ENCODE measurements at places on chromosomes 5 and 9.
A peak's percentile ranks its signal among the peaks of the same experiment; 100 is the strongest.

- no peak for DNase-seq
These were observed 4.5 kb downstream of the CAMSAP1 start for GRCh38 chr9:135902655-135903357.

GRCh38 chr9:127451858-127452656, 747 bp downstream of the LRSAM1 start:
- DNase-seq = peak; percentile 60

- peak; percentile 69 for DNase-seq
These were observed 198.4 kb upstream of the NR3C1 start for GRCh38 chr5:143601917-143602333.

GRCh38 chr9:98234245-98234825, 21.1 kb downstream of the TBC1D2 start:
- no peak for DNase-seq

DNA sequence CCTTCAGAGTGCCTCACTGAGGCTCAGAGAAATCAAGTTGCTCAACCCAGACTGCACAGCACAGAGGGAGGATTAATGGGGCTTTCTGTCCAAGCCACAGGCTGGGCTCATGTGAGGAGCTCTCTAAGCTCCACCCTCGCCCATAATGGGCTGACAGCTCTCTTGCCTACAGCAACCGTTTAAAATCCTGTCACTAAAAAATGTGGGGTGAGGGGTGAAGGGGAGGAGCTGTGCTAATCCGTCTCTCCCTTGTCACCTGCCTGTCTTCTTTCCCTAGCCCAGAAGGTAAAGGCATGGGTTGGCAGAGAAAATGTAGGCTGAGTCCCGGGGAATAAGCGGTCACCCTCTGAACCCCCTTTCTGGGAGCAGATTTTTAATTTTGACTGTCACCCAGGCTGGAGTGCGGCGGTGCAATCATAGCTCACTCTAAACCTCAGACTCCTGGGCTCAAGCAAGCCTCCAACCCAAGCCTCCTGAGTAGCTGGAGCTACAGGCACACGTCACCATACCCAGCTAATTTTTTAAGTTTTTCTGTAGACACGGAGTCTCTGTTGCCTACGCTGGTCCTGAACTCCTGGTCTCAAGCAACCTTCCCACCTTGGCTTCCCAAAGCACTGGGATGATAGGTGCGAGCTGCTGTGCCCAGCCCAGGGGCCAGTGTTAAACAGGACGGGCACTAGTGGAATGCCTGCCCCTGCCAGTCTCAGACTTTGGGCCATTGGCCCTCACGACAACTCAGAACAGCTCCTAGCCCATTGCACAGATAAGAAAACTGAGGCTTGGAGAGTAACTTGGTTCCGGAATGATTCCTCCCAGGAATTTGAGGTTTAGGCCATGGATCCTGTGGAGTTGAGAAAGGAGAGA, 89.5 kb downstream of the LMX1B start:
- DNase-seq = no peak

DNA sequence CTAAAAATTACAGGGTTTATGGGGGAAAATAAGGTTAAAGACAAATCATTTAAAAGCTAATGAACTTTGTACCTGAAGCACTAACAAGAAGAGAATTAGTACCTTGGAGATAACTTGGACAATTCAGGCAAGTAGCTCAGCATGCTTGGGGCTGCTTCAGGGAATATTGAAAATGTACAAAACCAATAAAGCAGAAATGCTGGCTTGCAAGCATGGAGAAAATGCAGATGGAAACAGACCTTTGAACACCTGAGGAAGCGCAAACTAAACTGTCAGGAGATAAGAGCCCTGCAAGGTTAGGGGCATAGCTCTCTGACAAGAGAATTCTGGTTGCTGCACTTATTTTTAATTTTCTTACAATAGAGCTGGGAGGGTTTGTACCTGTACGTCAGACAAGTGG, 42.6 kb upstream of the C5orf47 start:
- DNase-seq = no peak

DNA sequence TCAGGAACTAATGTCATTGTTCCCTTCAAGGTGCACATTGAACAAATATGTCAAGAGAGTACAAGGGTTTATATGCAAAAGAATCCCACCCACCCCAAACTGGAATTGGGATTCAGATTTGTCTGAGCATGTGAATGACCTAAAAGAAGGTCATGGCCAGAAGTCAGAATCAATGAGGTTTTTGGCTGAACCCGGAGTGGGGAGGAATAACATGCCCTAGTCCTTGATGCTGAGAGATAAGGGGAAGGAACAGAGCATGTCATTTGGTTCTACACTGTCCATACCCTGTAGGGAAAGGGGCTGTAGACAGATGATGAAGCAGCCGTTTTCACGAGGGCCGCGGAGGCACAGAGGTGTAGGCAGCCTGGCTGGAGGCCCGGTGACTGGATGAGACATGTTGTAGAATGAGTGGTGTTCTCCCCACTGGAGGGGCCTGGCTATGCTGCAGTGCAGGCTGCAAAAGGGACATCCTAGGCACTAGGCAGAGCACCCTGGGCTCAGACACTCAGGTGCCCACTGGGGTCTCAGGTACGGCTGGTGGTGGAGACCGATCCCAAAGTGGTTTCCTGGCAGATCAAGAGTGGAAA, 65.9 kb downstream of the ZFAND5 start:
- DNase-seq = no peak

DNA sequence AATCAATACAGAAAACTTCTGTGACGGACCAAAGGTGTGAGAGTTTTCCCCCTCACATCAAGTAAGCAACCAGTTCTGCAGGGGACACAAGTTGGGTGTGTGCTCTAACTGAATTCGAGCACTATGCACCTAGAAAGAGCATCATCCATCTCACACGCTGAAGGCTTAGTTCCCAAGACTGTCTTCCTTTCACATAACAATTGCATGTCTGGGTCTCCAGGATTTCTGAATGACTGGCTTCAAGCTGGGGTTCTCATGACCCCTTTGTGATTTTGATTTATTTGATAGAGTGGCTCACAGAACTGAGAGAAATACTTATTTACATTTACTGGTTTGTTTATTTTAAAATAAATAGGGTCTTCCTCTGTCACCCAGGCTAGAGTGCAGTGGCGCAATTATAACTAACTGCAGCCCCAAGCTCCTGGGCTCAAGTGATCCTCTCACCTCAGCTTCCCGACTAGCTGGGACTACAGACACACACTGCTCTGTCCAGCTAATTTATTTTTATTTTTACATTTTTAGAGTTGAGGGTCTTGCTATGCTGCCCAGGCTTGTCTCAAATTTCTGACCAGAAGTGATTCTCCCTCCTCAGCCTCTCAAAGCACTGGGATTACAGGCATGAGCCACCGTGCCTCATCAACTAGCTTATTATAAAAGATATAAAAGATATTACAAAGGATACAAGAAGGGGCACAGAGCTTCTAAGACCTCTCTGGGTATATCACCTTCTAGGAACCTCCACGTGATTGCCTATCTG, 316.7 kb upstream of the CDH12 start:
- no peak for DNase-seq

DNA sequence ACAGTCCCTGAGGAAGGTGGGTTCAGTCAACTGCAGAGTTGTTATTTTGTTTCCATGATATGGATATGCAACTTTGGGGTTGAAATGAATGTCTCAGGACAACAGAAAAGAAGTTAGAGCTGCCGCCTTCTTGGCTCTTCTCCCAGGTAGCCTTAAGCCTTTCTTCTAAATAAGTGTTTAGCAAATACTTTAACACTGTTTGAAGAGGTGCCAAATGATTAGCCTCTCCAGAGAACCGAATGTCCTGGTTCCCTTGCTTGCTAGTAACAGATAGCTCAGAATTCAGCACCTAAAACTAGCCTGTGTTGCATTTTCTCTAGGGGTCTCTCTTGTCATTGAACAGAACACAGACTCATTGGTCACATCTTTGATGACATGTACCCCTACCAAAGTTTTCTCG, 127.7 kb upstream of the PIK3R1 start:
- no peak for DNase-seq

GRCh38 chr9:36402536-36402935, 2.5 kb upstream of the RNF38 start:
- no peak for DNase-seq

- DNase-seq = no peak
These were observed 1571.5 kb upstream of the WWC1 start for GRCh38 chr5:166719991-166720390.

DNA sequence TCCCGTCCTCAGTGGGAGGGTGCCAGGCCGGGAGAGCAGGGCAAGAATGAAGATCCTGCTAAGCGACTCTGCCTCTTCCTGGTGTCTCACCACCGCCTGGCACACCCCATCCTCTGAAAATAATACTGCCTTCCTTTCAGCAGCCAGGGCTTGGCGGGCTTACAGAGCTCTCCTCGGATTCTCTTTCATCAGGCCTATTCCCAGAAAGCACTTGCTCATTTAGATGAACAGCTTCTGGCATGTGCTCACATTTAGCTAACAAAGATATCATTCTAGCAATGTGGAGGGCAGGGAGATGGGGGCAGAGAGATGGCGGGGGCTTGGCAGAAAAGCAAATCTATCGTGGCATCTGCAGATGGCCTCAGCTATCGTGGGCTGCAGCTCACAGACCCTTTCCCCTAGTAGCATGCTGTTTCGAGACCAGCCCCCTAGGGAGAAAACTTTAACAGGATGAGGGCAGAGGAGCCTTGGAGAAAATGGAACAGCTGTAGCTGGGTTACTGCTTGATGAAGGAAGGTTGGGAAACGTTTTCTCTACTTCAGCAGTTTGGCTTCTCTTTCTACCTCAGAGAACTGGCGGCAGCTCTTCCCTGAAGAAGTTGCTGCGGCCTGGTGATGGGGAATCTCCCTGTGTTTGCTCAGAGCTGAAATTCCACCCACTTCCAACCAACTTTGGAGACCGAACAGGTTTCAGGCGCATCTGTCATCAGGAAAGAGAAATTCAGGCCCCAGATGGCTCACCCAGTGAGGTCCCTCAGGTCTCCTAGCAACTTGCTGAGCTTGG, 102.1 kb downstream of the TMEM174 start:
- no peak for DNase-seq

GRCh38 chr5:120684213-120684612, 220.1 kb downstream of the PRR16 start:
- DNase-seq = no peak

DNA sequence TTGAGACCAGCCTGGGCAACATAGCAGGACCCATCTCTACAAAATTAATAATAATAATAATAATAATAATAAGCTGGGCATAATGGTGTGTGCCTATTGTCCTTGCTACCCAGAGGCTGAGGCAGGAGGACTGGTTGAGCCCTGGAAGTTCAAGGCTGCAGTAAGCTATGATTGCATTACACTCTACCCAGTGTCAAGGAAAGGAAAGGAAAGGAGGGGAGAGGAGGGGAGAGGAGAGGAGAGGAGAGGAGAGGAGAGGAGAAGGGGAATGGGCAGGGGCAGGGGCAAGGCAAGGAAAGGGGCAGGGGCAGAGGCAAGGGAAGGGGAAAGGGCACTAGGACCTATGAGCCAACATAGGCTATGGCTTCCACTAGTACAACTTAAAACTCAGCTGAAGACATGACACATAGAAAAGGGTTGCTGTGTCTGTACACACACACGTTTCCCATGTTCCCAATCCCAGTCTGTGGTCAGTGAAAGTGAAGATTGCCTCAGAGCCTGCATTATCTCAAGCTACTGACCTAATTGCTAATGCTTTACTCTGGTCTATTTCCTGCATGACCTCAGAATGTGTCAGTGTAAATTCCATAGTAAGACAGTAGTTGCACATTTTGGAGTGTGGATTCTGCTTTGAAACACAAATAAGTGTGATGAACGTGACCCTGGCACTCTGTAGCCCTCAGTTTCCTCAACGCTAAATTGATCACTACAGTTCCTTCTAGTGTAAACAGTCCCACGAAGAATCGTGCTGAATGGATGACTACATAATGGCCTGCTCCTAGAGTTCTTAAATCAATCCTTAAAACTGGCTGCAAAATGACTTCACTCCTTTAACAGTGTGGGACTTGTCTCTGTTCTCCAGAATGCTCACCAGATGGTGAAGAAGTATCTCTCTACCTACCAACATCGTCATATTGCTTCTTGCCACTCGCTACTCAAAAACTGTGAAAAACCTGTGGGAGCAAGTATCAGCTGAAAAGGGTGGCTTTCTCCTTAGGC, 497.0 kb downstream of the RAB3C start:
- no peak for DNase-seq

DNA sequence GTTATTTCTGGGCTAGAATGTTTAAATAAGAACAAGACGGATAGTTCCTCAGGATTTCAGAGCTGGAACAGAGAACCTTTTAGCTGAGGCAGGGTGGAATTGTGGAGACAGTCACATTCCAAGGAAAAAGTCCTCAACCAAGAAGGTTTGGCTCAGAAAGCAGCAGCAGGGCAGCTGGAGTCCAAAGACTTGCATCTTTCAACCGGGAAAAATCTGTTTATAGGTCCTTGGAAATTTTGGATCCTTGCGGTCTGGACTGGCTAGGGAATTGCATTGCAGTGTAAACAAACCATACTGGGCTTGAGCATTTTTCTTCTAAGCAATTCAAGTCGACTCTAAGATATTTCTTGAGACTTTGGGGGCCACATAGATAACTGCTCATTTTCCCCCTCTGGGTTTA, 40.8 kb upstream of the HMHB1 start:
- DNase-seq = no peak

- DNase-seq = no peak
These were observed 92.7 kb downstream of the SV2C start for GRCh38 chr5:76175821-76176403.

- no peak for DNase-seq
These were observed 222.4 kb downstream of the TLE1 start for GRCh38 chr9:81466981-81467380.

DNA sequence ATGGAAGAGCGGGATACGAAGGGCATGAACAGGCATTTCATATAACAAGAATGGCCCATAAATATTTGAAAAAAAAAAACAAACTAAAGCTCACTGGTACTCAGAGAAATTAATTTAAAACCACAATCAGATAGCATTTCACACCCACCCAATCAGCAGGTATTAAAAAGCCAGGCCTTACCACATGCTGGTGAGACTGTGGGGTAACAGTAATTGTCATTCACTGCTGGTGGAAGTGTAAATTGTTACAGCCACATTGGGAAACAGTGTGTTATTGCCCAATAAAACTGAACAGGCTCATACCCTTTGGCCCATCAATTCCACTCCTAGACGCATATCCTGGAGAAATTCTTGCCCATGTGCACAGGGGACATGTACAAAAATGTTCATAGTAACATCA, 66.0 kb downstream of the PLAC8L1 start:
- DNase-seq = peak; percentile 70

GRCh38 chr5:168714046-168714445, 134.9 kb upstream of the PANK3 start:
- DNase-seq = no peak

- DNase-seq = peak; percentile 87
These were observed at the start of gene ERGIC1 for GRCh38 chr5:172833686-172834414. ERGIC1 (plus strand) TSS chr5:172834251; CDS start chr5:172834414, 163 bp downstream.

GRCh38 chr5:186091-187041, 4.9 kb upstream of the LRRC14B start:
- DNase-seq = no peak

- peak; percentile 93 for DNase-seq
These were observed 98.9 kb upstream of the CPEB4 start for GRCh38 chr5:173789031-173789920.

- DNase-seq = peak; percentile 25
These were observed 629 bp downstream of the ZBTB26 start for GRCh38 chr9:122930541-122931225.

GRCh38 chr9:88781628-88782391, 209.5 kb upstream of the S1PR3 start:
- DNase-seq = peak; percentile 67

- peak; percentile 13 for DNase-seq
These were observed 211.6 kb downstream of the MSX2 start for GRCh38 chr5:174935854-174936474.

Measured in inflammatory macrophage treated with lipopolysaccharide for 4 hours (primary cell).